Progenitor cell of endocrine pancreas (in vitro differentiated cells): ENCODE measurements at places on chromosomes 11 and 22. TPM values are rescaled to one million over a fixed set of nuclear protein-coding genes. Genes with fewer than 3 reads are reported as not detected.

GRCh38 chr11:63670433-63671321 lies 499 bp downstream of the ATL3 start:
- H3K36me3 ChIP-seq: peaks cover 2% of the 10 kb centered on the region
- no peak for DNase-seq
- H3K4me1 ChIP-seq: no peaks in the 10 kb centered on the region
- H3K27ac ChIP-seq: no peak overlapping the region

DNA sequence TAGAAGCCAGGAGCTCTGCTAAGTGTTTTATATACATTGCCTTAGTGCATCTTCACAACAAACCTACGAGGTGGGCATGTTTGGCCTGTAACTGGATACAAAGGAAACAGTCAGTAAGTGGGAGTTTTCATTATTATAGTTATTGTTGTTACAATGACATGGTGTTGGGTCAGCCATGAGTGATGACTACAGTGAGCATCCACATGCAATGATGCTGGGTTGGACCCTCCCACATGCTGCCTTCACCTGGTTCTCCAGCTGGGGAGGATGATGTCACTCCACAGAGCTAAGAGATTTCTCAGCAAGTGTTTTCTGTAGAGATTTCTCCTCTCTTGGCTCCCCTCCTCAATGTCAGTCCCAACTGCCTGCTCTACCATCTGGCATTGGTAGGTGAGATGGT lies 59.3 kb downstream of the EHF start:
- H3K36me3 ChIP-seq: no peaks in the 10 kb centered on the region
- DNase-seq: no peak
- no peak overlapping the region for H3K27ac ChIP-seq
- H3K4me3 ChIP-seq: no peak overlapping the region

GRCh38 chr11:92948116-92948515 lies 21.3 kb upstream of the MTNR1B start:
- H3K27ac ChIP-seq: peak overlapping the region; percentile 82
- no peak for DNase-seq
- H3K4me1 ChIP-seq: peaks cover 11% of the 10 kb centered on the region
- peaks cover 17% of the 10 kb centered on the region for H3K36me3 ChIP-seq

- H3K27ac ChIP-seq: no peak overlapping the region
- H3K36me3 ChIP-seq: no peaks in the 10 kb centered on the region
- no peak overlapping the region for H3K4me3 ChIP-seq
- no peaks in the 10 kb centered on the region for H3K4me1 ChIP-seq
- peaks cover 23% of the 10 kb centered on the region for H3K27me3 ChIP-seq
Observed at GRCh38 chr11:1916986-1917522, 2.4 kb upstream of the TNNT3 start.

DNA sequence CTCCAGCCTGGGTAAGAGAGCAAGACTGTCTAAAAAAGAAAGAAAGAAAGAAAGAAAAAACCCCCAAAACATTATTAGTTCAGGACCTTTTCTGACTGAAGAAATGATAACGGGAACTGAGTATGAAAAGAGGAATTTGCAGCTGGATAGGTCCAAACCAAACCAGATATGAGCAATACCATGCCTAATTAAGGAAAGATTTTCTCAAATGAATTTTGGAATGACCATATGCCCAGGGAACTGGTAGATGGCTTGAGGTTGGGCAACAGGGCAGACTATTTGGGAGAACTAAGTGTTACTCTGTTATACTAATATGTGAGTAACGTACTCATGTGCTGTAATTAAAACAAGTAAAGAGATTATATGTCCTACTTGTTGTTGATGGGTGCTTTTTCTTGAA lies 186.1 kb downstream of the TMEM135 start:
- no peaks in the 10 kb centered on the region for H3K36me3 ChIP-seq
- H3K27me3 ChIP-seq: no peaks in the 10 kb centered on the region
- H3K4me3 ChIP-seq: no peak overlapping the region

DNA sequence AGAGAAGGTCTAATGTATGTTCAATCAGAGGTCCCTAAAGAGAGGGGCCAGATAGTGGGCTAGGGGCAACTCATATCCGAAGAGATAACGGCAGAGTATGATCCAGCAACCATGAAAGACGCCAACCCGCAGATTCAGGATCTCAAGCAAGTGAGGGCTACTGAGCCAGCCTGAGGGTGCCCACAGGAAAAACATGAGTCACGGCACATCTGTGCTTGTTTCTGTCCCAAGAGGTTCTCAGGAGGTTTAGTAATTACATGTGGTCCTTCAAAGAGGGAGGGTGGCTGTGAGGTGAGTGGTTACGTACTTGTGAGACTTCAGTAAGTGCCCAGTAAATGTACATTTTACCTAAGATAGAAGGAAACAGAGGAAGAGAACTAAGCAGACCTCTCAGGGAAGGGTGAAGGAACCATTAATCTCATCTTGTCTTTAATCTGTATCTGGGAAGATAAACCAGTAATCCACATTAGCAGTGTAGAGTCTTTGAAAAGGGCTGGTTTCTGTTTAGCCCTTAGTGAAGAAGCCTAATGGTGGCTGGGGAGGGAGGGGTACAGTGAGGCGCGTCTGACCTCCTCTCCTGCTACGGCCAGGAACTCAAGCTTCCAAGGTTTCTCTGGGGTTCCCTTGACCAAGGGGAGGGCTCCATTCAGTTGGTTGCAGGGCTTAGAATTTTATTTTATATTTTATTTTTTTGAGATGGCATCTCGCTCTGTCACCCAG lies 10.2 kb downstream of the SIRT3 start:
- no peaks in the 10 kb centered on the region for H3K4me1 ChIP-seq
- no peak for DNase-seq
- H3K4me3 ChIP-seq: no peak overlapping the region
- peak overlapping the region; percentile 46 for H3K27ac ChIP-seq

UBQLNL gene
- total RNA-seq: 0.53 and 0.79 TPM in 2 replicates

GRCh38 chr11:65412271-65413076 lies 10.1 kb upstream of the NEAT1 start:
- H3K36me3 ChIP-seq: peaks cover 5% of the 10 kb centered on the region
- no peak for DNase-seq
- peaks cover 16% of the 10 kb centered on the region for H3K4me1 ChIP-seq
- H3K27ac ChIP-seq: peak overlapping the region; percentile 76

DNA sequence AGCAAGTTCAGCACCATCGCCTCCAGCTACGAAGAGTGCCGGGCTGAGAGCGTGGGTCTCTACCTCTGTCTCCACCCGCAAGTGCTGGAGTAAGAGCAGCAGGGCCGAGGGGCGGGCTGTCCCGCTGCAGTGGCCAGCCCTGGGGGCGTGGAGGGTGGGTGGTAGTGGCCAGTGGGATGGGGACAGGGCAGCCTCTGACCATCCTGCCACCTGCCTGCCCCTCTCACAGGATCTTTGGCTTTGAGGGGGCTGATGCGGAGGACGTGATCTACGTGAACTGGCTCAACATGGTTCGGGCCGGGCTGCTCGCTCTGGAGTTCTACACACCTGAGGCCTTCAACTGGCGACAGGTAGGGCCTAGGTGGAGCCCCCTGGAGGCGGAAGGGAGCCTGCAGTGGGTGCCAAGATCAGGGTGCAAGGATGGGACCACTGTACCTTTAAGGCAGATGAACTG lies 15.0 kb upstream of the BBS1 start:
- H3K27me3 ChIP-seq: no peaks in the 10 kb centered on the region
- H3K4me1 ChIP-seq: no peaks in the 10 kb centered on the region
- H3K27ac ChIP-seq: no peak overlapping the region
- no peak for DNase-seq

SLC17A6 gene
- 0.20 TPM in 1 of 2 replicates, not detected in the other for total RNA-seq

DNA sequence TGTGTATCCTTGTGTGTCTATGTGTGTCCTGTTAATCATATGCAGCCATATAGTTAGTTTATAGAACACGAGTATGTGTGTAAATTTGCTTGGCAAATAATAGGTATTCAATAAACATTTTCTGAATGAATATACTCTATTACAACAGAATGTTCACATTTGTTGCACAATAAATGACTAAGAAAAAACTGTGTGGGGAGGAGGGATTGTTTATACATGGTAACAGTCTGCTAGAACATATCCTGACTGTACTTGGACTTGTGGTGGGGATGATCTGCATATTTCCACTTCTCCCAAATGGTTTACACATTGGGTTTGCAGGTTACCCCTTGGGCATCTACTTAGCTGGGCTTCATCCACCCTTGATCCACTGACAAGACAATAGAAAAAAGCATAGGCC lies 194.6 kb downstream of the INSC start:
- no peak overlapping the region for H3K27ac ChIP-seq
- no peaks in the 10 kb centered on the region for H3K36me3 ChIP-seq

OR9Q1 gene
- not detected in 2 replicates for total RNA-seq

PRG3 gene
- total RNA-seq: not detected in 2 replicates

DNA sequence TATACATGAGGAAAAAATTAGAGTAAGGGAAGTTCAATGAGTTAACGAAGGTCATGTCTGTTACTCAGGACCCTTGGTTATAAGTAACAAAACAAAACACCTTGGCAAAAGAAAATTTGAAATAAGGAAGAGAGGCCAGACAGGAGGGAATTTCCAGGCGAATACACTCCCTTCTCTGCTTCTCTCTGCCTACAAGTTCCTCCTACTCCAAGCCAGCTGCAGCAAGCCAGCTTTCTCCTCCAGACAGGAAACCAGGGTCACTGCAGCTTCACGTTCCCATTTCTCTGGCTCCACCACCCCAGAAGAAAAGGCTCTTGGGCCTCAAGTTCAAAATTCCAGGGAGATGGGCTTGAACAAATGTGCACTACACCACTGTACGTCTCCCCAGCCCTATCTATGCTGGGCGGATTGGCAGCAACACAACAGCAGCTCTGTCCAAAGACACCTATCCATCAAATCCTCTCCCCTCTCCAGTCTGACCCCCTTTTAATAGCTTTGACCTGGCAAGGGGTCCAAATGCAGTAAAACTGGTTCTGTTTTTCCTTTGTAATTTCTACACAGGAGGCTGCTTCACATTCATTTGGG lies 27.7 kb downstream of the SMCO4 start:
- peaks cover 1% of the 10 kb centered on the region for H3K36me3 ChIP-seq
- no peak overlapping the region for H3K27ac ChIP-seq
- DNase-seq: no peak
- H3K4me1 ChIP-seq: peaks cover 6% of the 10 kb centered on the region

GRCh38 chr22:22022255-22022840 lies 39.8 kb upstream of the TOP3B start:
- no peak for DNase-seq
- peaks cover 9% of the 10 kb centered on the region for H3K4me1 ChIP-seq
- H3K36me3 ChIP-seq: no peaks in the 10 kb centered on the region

OVOL1 gene
- 12.4 and 12.7 TPM in 2 replicates for total RNA-seq

DNA sequence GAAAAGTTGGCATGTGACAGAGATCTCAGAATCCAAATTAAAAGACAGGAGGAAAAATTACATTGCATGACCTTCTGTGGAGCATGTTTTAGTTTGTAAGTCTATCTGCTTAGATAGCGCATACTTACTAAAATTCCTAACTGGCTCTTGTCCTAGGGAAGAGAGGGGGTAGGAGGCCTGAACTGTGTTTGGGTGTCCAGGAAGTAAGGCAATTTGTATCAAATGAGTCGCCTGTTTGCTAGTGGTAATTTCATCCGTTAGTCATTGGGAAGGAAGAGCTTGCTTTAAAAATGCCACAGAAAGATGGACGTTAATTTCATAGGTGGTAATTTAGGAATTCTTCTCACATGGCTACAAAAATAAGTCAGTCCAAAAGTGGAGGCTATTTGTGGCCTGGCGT lies 18.5 kb downstream of the GRK3 start:
- H3K27ac ChIP-seq: no peak overlapping the region
- DNase-seq: no peak
- H3K27me3 ChIP-seq: no peaks in the 10 kb centered on the region
- H3K4me1 ChIP-seq: peaks cover 3% of the 10 kb centered on the region
- peaks cover 9% of the 10 kb centered on the region for H3K36me3 ChIP-seq
- H3K4me3 ChIP-seq: no peak overlapping the region

GRCh38 chr11:72744474-72744873 lies 7.7 kb downstream of the ARAP1 start:
- no peak overlapping the region for H3K4me3 ChIP-seq
- peaks cover 4% of the 10 kb centered on the region for H3K36me3 ChIP-seq
- no peak for DNase-seq
- peaks cover 32% of the 10 kb centered on the region for H3K4me1 ChIP-seq
- no peaks in the 10 kb centered on the region for H3K27me3 ChIP-seq

- DNase-seq: no peak
- H3K4me3 ChIP-seq: peak overlapping the region; percentile 86
- H3K27me3 ChIP-seq: no peaks in the 10 kb centered on the region
- H3K27ac ChIP-seq: peak overlapping the region; percentile 94
- H3K4me1 ChIP-seq: peaks cover 34% of the 10 kb centered on the region
- peaks cover 18% of the 10 kb centered on the region for H3K36me3 ChIP-seq
Observed at GRCh38 chr22:29266564-29267461, 968 bp downstream of the RHBDD3 start.

- H3K36me3 ChIP-seq: peaks cover 5% of the 10 kb centered on the region
- peak overlapping the region; percentile 56 for H3K27ac ChIP-seq
- DNase-seq: no peak
- no peak overlapping the region for H3K4me3 ChIP-seq
Observed at GRCh38 chr22:40182231-40182835, 4.6 kb downstream of the TNRC6B start.

RBMXL2 gene
- total RNA-seq: 0.14 TPM in 1 of 2 replicates, not detected in the other

- H3K4me3 ChIP-seq: no peak overlapping the region
- H3K4me1 ChIP-seq: peaks cover 2% of the 10 kb centered on the region
- no peaks in the 10 kb centered on the region for H3K36me3 ChIP-seq
Observed at GRCh38 chr11:14544611-14545010, 24.4 kb upstream of the PSMA1 start.

HIKESHI gene
- total RNA-seq: 50.8 and 53.6 TPM in 2 replicates

DNA sequence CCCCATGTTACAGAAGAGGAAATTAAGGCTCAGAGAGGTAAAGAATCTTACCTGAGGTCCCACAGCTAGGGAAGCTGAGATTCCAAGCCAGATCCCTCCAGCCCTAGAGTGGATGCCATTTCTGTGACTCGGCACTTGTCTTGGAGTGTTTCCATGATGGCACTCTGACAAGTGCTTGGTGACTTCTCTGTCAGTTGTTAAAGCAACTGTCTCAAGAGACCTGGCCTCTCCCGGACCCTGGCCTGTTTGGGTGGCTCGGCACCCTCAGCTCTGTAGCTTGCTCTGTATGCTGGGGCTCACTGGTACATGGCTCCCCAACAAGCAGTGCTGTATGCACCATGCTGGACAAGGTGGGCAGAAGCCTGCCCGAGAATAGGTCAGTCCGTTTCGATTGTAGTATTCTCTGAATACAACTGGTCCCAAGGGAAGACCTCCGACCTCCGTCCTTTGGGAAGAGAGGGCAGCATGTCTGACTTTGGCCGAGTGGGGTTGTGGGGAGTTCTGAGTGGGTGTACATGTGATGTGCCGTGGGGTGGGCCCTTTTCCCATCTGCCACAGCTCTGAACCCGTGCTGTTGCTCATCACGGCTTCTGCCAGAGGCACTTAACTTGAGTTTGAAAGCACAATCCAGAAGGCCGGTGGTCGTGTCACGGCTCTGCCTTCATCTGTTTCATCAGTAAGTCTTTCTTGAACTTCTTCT lies 12.4 kb downstream of the ACO2 start:
- no peak overlapping the region for H3K4me3 ChIP-seq
- H3K27ac ChIP-seq: no peak overlapping the region
- no peak for DNase-seq
- no peaks in the 10 kb centered on the region for H3K27me3 ChIP-seq

DNA sequence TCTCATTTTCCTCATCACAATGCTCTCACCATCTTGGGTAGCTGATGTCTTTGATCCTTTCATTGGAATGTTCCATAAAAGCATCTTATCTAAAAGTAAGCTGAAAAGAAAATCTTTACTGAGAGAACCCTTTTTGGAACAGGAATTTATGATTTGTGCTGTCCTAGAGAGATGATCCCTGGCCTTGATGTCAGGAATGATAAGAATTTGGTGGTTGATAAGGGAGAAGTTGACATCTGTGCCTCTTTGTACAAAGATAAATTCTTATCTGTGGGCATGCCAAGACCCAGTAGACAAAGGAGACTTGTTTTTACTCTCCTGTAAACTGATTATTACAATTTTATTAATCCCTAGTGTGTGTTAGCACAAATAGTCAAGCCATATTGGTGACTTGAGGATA lies 36.9 kb downstream of the NAALAD2 start:
- H3K36me3 ChIP-seq: peaks cover 2% of the 10 kb centered on the region
- no peaks in the 10 kb centered on the region for H3K27me3 ChIP-seq
- no peaks in the 10 kb centered on the region for H3K4me1 ChIP-seq
- DNase-seq: no peak
